Left hindlimb (tissue), 1 donor: ENCODE measurements at places on chromosomes 16 and 17.

- no peak for DNase-seq
Observed at GRCh38 chr16:17926866-17927399, 409.6 kb downstream of the NPIPA8 start.

GRCh38 chr17:76772842-76773525, 35.1 kb downstream of the MFSD11 start:
- peak; percentile 56 for DNase-seq

DNA sequence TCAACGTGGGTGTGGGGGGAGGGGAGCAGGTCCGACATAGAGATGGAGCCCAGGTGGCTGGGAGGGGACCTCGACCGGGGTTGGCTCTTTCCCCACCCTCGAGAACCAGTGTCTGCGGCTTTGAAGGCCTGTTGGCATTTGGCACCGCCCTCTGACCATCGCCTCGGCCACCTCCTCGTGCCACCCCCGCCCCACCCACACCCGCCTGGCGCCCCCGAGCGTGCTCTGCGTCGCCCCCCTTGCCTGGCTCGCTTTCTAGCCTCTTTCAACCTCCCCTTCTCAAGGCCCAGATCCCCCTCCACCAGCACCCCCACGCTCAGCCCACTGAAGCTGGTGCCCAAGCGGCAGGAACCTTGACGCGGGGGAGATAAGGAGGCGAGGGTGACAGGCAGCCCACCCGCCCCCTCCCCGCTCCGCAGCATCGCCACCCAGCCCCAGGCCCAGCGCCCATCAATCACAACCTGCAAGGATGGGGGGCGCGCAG, 619 bp downstream of the CACNB1 start:
- DNase-seq, result peak; percentile 77

GRCh38 chr16:19210280-19210924, 42.4 kb downstream of the SYT17 start:
- DNase-seq, result no peak

DNA sequence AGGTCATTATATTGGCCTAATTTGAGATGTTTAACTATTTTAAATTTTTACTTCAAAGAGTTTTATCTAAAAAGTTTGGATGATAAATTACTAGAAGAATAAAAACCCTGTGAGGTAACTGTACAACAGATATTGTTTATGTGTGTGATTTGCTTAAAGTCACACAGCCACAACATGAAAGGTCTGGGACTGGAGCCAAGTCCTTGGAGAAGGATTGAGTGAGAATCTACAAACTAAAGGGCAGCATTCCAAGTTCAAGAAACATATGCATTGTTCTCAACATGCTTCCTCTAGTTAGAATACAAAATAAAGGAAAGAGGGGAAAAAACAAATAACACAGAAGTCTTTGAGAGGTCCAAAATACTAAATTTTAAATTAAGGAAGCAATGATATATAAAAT, 131.5 kb upstream of the MON1B start:
- peak; percentile 42 for DNase-seq
